ENCODE measurements at places on chromosomes 11 and 22. TPM values are rescaled to one million over a fixed set of nuclear protein-coding genes. Genes with fewer than 3 reads are reported as not detected.

The ACTN3 gene
- not detected for total RNA-seq

The SAA2 gene
- total RNA-seq: 9.3 TPM

DNA sequence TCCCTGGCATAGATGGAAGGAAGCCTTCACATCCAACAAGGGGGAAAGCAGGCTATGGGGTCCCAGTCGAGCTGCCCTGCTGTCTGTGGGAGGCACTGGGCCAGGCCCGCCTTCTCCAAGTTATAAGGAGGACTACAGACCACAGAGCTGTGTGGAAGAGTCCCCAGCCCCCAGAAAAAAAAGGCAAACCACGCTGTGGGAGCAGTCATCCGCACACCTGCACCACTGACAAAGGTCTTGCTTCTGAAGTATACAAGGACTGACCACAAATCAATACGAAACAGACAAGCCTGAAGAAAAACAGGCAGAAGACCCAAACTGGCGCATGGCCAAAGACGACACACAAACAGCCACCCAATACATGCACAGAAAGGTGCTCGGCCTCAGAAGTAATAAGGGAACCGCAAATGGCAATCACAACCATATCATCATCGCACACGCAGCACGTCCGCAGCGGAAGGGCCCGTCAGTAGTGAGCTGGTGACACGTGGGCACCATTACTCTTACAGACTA is 384.1 kb downstream of the CTTN start:
- H3K4me1 ChIP-seq: no peaks in the 10 kb centered on the region
- no peak overlapping the region for H3K27ac ChIP-seq
- H3K36me3 ChIP-seq: no peaks in the 10 kb centered on the region
- DNase-seq: no peak

GRCh38 chr11:78338702-78339101 is 78.9 kb downstream of the GAB2 start:
- no peak for DNase-seq
- peaks cover 8% of the 10 kb centered on the region for H3K4me1 ChIP-seq
- H3K27me3 ChIP-seq: no peaks in the 10 kb centered on the region
- H3K4me3 ChIP-seq: no peak overlapping the region
- no peaks in the 10 kb centered on the region for H3K36me3 ChIP-seq

The GP1BB gene
- 29.7 TPM for total RNA-seq

GRCh38 chr22:42229455-42230149 is 40.9 kb downstream of the TCF20 start:
- peaks cover 28% of the 10 kb centered on the region for H3K4me1 ChIP-seq
- DNase-seq: peak; percentile 40
- no peaks in the 10 kb centered on the region for H3K27me3 ChIP-seq

The MAJIN gene
- 0.78 TPM for total RNA-seq

GRCh38 chr11:63557570-63557969 is 5.6 kb downstream of the PLAAT2 start:
- no peak overlapping the region for H3K4me3 ChIP-seq
- no peaks in the 10 kb centered on the region for H3K4me1 ChIP-seq

DNA sequence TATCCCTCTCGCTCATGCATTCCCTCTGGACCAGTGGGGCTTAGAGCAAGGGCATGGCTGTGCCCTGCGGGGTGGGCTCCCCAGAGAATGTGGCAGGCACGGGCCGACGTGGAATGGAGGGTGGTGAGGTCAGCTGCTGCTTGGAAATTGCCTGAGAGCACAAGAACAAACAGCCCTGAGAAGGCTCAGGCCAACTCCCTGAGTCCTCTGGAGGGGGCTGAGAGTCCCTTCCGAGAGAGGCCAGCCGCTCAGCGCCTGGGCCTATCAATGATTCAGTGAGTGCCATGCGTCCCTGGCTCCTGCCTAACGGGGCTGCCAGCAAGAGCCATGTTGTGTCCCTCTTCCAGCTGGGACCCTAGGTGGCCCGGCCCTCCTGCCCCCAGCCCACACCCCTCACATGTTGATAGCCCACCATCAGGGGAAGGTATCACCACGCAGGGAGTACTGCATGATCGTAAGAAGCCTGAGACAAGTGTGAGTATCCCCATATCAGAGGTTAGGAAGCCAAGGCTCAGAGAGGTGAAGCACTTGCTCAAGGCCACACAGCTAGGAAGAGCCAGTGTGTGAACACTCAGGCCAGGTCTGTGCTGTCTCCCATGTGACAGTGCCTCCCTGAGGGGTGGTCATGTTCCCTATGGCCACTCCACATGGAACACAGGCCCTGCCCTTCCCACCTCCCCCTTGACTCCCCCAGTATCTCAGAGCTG is 55.8 kb downstream of the NECTIN1 start:
- no peaks in the 10 kb centered on the region for H3K36me3 ChIP-seq
- peaks cover 6% of the 10 kb centered on the region for H3K4me1 ChIP-seq
- no peaks in the 10 kb centered on the region for H3K27me3 ChIP-seq
- DNase-seq: no peak
- no peak overlapping the region for H3K4me3 ChIP-seq

The BBOX1 gene
- not detected for total RNA-seq

GRCh38 chr11:12174128-12174476 is 63.7 kb downstream of the MICAL2 start:
- H3K4me1 ChIP-seq: peaks cover 6% of the 10 kb centered on the region
- H3K27ac ChIP-seq: no peak overlapping the region
- no peaks in the 10 kb centered on the region for H3K27me3 ChIP-seq
- no peaks in the 10 kb centered on the region for H3K36me3 ChIP-seq
- no peak overlapping the region for H3K4me3 ChIP-seq
- DNase-seq: no peak

GRCh38 chr11:108196901-108197300 is 25.5 kb downstream of the NPAT start:
- no peak overlapping the region for H3K27ac ChIP-seq
- peaks cover 1% of the 10 kb centered on the region for H3K36me3 ChIP-seq
- H3K4me1 ChIP-seq: peaks cover 14% of the 10 kb centered on the region
- no peaks in the 10 kb centered on the region for H3K27me3 ChIP-seq
- no peak for DNase-seq

DNA sequence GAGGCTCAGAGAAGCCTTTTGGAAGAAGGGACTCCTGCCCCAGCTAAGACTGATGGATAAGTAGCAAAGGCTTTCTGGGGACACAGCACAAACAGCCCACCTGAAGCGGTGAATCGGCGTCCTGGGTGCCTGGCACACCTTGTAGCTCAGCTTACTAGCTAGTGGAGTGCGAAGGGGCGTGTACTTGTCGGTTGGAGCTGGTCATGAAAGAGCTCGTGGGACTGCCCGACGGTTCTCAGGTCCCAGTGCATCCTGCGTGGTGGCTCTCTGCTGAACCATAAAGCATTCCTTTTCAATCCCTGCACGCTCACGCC is 690 bp upstream of the UVRAG start:
- H3K27me3 ChIP-seq: no peaks in the 10 kb centered on the region
- no peak overlapping the region for H3K4me3 ChIP-seq
- H3K4me1 ChIP-seq: peaks cover 18% of the 10 kb centered on the region
- peak overlapping the region; percentile 92 for H3K27ac ChIP-seq
- DNase-seq: no peak

DNA sequence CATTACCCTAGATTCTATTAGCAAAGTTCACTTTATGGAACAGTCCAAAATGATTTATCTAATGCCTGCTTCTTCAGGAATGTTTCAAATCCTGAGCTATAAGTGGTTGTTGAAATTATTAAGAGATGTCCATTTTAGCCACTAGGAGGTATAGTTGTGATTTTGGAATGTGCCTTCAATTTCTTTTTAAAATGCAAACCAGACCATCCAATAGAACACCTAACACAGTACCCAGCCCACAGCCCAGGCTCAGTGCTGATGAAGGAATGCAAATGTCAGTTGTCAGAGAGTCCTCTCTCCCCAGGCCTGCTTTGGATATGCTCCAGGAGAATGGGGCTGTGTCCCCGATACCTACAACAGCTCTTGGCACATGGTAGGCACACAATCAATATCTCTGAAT is 85.8 kb upstream of the E2F8 start:
- no peak overlapping the region for H3K4me3 ChIP-seq
- DNase-seq: no peak
- H3K27ac ChIP-seq: no peak overlapping the region
- H3K36me3 ChIP-seq: no peaks in the 10 kb centered on the region
- no peaks in the 10 kb centered on the region for H3K4me1 ChIP-seq

GRCh38 chr11:86919557-86920210 is 35.5 kb downstream of the FZD4 start:
- no peak for DNase-seq
- no peak overlapping the region for H3K4me3 ChIP-seq
- H3K4me1 ChIP-seq: peaks cover 11% of the 10 kb centered on the region

DNA sequence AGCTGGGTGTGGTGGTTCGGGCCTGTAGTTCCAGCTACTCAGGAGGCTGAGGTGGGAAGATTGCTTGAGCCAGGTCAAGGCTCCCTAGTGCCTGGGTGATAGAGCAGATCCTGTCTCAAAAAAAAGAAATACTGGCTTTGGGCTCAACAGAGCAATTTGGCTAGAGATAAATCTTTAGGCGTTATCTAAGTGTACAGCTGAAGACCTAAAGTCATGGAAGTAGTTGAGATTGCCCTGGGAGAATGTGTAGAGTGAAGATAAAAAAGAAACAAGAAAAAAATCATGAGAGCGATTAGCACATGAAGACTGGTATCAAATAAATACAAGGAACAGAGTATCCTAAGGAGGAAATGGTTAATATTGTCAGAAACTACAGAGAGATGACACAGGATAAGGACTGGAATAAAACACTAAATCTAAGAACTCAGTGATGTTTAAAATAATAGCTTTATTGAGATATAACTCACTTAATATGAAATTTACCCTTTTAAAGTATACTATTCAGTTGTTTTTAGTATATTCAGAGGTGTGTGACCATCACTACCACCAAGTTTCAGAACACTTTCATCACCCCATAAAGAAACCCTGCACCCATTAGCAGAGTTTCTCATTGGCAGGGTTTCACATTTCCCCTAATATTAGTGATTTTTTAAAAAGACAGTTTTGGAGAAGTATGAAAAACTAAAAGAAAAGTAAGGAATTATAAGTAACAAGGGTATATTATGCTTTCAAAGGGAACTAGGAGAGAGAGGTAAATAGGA is 20.7 kb downstream of the PIK3C2A start:
- no peaks in the 10 kb centered on the region for H3K4me1 ChIP-seq
- DNase-seq: no peak
- H3K27ac ChIP-seq: no peak overlapping the region
- H3K27me3 ChIP-seq: no peaks in the 10 kb centered on the region

GRCh38 chr22:38177044-38177443 is 4.6 kb downstream of the PLA2G6 start:
- H3K4me3 ChIP-seq: no peak overlapping the region
- no peak for DNase-seq
- H3K4me1 ChIP-seq: peaks cover 42% of the 10 kb centered on the region
- H3K27ac ChIP-seq: peak overlapping the region; percentile 65
- H3K36me3 ChIP-seq: no peaks in the 10 kb centered on the region
- no peaks in the 10 kb centered on the region for H3K27me3 ChIP-seq

The NAALADL1 gene
- 1.6 TPM for total RNA-seq

The MFNG gene
- total RNA-seq: 7.3 TPM

- no peak overlapping the region for H3K4me3 ChIP-seq
- H3K36me3 ChIP-seq: no peaks in the 10 kb centered on the region
- no peak for DNase-seq
Observed at GRCh38 chr22:43564859-43565258, 153.0 kb downstream of the MPPED1 start.

The MAP6 gene
- 3.4 TPM for total RNA-seq

- no peak overlapping the region for H3K4me3 ChIP-seq
- DNase-seq: peak; percentile 46
- H3K4me1 ChIP-seq: peaks cover 5% of the 10 kb centered on the region
- no peaks in the 10 kb centered on the region for H3K36me3 ChIP-seq
- H3K27me3 ChIP-seq: peaks cover 9% of the 10 kb centered on the region
Observed at GRCh38 chr11:133078591-133079404, 453.5 kb downstream of the OPCML start.

DNA sequence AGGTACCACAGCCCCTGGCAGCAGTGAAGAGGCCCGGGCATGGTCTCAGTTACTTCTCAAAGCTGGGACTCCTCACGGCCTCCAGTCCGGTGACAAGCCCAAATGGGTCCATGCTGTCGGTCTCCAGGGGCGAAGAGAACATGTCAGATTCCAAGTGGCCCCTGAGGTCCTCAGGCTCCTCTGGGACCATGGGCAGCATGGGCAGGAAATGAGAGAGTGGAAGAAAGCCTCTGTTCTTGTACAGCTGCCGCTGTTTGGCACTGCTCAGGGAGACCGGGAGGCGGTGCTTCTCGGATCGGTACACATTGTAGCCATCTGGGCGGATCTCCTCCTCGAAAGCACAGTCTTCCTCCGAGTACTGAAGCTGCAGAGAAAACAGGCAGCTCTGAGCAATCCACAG is 4.6 kb downstream of the FGF19 start:
- peaks cover 7% of the 10 kb centered on the region for H3K4me1 ChIP-seq
- DNase-seq: no peak
- H3K4me3 ChIP-seq: no peak overlapping the region
- no peak overlapping the region for H3K27ac ChIP-seq
- H3K27me3 ChIP-seq: peaks cover 5% of the 10 kb centered on the region

DNA sequence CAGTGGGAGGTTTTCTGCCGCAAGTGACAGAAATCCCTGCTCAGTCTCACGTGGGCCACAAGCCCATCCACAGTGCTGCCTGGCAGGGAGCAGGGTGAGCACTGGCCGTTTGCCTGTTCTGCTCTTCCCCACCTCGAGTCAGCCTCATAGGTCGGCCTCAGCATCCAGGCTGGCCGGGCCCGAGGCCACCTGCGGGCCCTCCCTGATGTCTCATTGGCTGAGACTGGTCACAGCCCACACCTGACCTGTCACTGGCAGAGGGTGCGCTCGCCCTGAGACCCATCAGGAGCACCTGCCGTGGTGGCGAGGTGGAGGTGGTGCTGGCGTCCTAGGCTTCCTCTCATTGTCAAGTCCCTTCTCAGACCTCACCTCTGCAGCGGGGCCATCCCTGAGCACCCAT is 72.1 kb downstream of the ELFN2 start:
- H3K4me3 ChIP-seq: no peak overlapping the region
- DNase-seq: no peak
- no peaks in the 10 kb centered on the region for H3K36me3 ChIP-seq
- no peaks in the 10 kb centered on the region for H3K27me3 ChIP-seq

DNA sequence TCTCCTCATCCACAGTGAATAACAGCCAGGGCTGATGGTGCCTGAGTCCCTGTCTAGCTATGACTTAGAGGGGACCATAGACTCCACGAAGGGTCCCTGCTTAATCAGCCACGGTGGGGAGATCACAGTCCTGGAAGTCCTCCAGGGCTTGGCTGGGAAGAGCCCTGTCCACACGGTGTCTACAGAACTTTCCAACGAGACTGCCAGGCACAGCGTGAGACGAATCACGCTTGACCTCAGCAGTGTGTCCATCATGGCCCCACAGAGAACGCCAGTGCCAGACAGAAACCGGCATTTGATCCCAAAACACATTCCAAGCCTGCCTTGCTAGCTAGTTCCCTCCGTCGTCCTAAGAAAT is 143.4 kb downstream of the CRYBB2 start:
- H3K27me3 ChIP-seq: no peaks in the 10 kb centered on the region
- H3K27ac ChIP-seq: no peak overlapping the region
- peak; percentile 5 for DNase-seq
- peaks cover 4% of the 10 kb centered on the region for H3K36me3 ChIP-seq
- peaks cover 6% of the 10 kb centered on the region for H3K4me1 ChIP-seq

The GLYATL2 gene
- not detected for total RNA-seq

- H3K4me3 ChIP-seq: no peak overlapping the region
- no peaks in the 10 kb centered on the region for H3K27me3 ChIP-seq
- no peaks in the 10 kb centered on the region for H3K4me1 ChIP-seq
- H3K27ac ChIP-seq: no peak overlapping the region
- no peaks in the 10 kb centered on the region for H3K36me3 ChIP-seq
Observed at GRCh38 chr11:95985174-95985808, 61.4 kb upstream of the MTMR2 start.

All from body of pancreas (tissue), 4 donors.